ENCODE measurements at places on chromosomes 11 and 22.

- no peak for DNase-seq
Observed at GRCh38 chr11:79062814-79063762, 377.7 kb downstream of the TENM4 start.

DNA sequence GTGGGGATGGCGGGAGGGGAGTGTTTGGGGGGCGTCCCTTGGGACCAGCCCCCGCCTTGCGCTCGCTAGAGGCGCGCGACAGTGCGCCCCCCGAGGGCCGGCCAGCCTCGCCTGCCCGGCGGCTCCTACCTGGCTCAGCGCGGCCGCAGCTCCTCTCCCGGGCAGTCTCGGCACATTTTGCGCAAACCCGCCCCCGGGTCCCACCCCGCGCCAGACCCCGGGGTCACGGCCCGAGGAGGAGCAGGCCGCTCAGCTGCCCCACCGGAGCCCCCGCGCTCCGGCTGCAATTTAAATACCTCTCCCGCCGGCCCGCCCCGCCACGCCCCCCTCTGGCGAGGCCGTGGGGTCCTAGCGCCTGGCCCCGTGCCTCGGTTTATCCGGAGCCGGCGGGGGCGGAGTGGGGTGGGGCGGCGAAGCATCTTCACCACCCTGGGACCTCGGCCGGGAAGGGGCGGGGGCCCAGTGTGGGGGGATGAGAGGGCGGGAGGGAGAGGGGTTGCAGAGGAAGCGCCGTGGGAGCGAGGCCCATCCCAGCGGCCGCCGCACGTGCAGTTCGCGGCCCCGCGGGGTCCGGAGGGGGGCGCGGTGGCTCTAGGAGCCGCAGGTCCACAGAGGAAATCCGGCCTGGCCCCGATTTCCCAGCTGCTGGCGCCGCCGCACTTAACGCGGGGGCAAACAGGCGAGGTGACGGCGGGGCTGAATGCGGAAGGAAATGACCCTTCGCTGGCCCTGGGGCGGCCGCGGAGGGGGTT, at the start of gene LRRC32:
Gene LRRC32 (minus strand): TSS at position 263 of the 752 bp plus-strand sequence. CDS start 4,793 bp downstream, outside the sequence.
- no peak for DNase-seq

DNA sequence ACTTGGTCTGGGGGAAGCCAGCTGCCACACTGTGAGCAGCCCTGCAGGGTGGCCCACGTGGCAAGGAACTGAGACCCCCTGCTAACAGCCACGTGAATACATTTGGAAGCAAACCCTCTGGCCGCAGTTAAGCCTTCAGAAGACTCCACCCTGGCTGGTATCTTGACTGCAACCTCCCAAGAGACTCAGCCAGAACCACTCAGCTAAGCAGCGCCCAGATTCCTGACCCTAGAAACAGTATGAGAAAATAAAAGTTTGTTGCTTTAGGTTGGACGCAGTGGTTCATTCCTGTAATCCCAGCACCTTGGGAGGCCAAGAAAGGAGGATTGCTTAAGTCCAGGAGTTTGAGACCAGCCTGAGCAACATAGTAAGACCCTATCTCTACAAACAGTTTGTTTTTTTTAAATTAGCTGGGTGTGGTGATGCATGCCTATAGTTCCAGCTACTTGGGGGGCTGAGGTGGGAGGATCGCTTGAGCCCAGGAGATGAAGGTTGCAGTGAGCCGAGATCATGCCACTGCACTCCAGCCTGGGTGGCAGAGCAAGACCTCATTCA, 8.7 kb downstream of the ZMAT5 start:
- no peak for DNase-seq

DNA sequence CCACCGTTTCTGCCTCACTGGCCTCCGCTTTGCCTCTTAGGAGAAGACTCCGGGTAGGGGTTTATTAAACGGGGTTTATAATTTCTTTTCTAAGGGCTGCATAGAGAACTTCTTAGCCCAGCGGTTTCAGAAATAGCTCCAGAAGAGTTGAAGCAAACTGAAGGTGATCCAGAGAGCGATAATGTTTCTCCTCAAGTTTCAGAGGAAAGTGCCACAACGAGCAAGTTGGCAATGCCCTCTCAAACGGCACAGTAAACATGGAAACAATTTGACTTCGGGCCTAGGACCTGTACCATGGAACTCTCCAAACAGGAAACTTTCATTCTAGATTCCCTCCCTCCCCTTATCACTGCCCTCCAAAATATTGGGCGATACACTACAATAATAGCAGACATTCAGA, 1.0 kb downstream of the ADSL start:
- DNase-seq: no peak

GRCh38 chr11:96037405-96037949, 113.6 kb upstream of the MTMR2 start:
- DNase-seq: no peak

- no peak for DNase-seq
Observed at GRCh38 chr11:127648583-127648982, 648.0 kb upstream of the KIRREL3 start.

- no peak for DNase-seq
Observed at GRCh38 chr22:25030636-25031035, 78.1 kb downstream of the KIAA1671 start.

DNA sequence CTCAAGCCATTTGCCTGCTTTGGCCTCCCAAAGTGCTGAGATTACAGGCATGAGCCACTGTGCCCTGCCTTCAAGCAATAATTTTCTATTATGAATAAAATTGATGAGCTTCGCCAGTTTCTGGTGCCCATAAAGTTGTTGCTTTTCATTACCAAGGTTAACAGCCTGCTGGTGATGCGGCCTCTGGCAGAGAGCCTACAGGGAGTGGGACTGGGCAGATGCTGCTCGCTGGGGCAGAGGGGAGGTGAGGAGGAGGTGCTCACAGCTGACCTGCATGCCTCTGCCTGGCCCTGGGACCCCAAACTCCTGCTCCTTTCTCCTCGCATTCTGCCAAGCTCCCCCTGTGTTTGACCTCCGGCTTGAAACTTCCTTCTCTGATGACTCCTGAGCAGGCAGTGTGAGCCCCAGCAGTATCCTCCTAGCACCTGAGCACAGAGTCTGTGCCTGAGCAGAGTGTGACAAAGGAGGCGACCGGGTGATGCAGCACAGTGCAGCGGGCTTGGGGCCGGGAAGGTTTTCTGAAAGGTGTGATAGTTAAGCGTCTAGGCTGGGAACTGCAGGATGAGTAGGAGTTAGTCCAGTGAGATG, 56.1 kb upstream of the B3GAT1 start:
- DNase-seq: no peak

GRCh38 chr11:78646564-78647185, 72.0 kb upstream of the NARS2 start:
- DNase-seq: peak; percentile 63

DNA sequence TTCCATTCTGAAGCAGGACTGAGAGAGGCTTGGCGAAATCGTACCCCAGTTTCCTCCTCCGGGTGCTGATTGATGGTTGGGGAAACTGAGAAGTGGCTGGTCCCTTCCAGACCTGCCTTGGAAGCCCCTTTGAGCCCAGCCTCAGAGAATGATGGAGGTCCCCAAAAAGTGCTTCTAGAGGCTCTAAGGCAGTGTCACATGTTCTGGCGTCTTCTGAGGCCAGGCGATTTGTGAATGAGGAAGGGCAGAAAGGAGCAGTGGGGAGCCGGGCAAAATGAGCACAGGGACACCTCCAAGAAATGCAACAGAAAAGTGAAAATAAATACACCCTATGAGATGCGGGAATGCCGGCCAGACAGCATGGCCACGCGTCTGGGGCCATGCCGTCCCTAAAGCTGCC, 1.0 kb upstream of the LIF start:
- DNase-seq: no peak

- peak; percentile 45 for DNase-seq
Observed at GRCh38 chr11:15101072-15101709, 13.5 kb upstream of the INSC start.

- DNase-seq: peak; percentile 31
Observed at GRCh38 chr11:1557904-1558774, 13.9 kb downstream of the DUSP8 start.
